Stimulated activated CD4-positive, alpha-beta T cell treated with anti-CD3 and anti-CD28 coated beads, TNF-alpha, amount 100 ng/mL, for 48 hours (primary cell): ENCODE measurements at places on chromosomes 7 and 10.

- no peak for DNase-seq
Measured at GRCh38 chr7:20132585-20132984, 84.6 kb downstream of the MACC1 start.

DNA sequence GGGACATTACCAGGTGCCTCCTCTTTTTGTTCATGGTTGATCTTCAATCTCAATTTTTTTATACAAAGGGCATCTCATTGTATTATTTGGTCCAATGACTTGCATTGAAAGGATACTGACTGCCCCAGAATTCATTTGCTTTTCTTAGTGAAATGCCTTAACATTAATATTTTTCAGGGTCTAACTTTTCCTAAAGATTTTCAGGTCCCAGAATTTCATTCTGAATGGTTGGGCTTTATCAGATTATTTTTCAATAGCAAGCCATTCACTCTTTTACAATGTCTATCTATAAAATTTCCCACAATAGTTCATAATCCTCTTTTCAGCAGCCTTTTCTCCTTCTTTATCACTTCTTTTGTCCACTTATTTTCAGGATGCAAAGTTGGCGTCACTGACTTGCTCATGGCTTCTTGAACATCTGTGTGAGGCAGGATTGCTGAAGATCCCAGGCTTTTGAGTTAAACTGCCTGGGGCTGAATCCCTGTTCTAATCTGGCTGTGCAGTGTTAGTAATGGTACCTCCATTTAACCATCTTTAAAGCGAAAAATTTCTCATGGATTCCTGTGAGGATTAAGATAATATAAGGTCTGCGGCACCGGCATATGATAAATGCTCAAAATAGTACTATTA, 131.7 kb upstream of the HDAC9 start:
- DNase-seq, result no peak

GRCh38 chr7:157488966-157489365, 152.2 kb downstream of the DNAJB6 start:
- no peak for DNase-seq

DNA sequence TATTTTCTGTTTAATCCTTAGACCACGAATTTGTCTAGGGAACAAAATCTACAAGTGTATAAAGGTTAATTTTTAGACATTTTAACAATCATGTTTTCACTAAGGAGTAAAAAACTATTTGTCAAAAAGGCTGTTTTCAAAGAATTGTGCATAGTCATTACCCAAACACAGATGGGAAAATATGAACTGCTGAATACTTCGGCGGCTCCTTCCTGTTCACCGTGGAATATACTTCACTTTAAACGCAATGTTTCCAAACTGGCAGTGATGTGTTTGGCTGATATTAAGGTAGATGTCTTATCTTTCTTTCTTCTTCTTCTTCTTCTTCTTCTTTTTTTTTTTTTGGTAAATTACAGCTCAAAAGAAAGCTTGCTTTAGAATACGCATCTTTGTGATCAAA, 41.4 kb downstream of the JCAD start:
- DNase-seq, result no peak

DNA sequence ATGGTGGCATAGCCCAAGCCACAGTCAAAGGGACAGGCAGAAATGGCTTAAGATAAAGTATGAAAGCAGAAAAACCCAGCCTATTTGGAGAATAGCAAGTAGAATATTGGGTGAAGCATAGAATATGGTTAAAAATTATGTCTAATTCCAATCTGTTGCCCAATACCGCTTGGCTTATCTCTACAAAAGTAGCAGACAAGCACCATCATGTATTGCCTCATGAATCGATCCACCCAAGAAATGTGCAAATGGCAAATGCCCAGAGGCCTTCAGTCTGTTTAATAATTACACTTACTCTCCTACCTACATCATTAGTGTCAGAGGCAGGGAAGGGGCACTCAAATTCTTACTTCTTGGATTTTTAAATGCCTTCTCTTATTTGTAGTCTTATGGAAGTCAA, 130.9 kb upstream of the ADAM12 start:
- no peak for DNase-seq

DNA sequence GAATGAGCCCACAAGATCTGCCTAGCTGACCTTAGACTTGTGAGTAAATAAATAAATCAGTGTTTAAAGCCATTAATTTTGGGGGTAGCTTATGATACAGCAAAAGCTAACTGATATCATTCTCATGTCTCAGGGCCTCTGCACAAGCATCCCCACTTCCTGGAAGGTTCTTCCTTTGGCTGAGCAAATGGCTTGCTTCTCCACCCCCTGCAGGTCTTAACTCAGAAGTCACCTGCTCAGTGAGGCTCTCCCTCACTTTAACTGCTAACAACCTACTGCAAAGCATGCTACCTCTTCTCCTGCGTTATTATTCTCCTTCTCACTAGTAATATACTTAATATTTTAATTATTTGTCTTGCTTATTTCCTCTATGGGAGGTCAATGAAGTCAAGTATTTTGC, 167.3 kb downstream of the TPK1 start:
- DNase-seq, result no peak

GRCh38 chr7:129664029-129665012, 52.8 kb downstream of the NRF1 start:
- DNase-seq, result no peak

GRCh38 chr7:141704741-141705140, 2.8 kb upstream of the DENND11 start:
- DNase-seq, result no peak

- DNase-seq, result no peak
Measured at GRCh38 chr10:52578871-52579405, 193.6 kb downstream of the MBL2 start.

DNA sequence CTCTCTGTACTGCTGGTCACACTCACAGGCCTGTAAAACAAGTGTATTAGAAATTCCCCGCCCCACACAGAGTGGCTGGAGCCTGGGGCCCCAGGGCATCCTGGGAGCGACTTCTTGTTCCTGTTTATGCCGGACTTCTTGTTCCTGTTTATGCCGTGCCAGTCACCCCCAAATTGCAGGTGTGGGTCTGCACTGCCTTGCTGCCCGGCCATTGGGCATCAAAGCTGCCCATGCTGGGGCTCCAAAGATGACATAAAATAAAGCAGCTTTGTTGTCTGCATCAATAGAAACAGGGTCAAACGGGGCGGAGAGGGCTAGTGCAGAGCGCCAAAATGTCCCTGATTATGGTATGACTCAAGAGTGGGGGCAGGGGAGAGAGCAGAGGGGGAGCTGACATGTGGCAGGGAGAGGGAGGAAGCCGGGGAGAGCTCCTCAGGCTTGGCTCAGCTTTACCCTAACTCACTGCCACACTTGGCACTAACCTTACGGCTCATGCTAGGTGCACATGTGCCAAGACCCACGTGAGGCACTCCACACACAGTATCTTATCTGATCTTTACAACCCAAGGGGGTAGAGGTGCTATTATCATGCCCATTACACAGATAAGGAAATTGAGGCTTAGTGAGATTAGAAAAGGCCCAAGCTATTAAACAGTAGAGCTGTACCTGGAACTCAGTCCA, 98.4 kb downstream of the PIP4K2A start:
- DNase-seq, result no peak

- no peak for DNase-seq
Measured at GRCh38 chr10:3877211-3878000, 92.4 kb upstream of the KLF6 start.

DNA sequence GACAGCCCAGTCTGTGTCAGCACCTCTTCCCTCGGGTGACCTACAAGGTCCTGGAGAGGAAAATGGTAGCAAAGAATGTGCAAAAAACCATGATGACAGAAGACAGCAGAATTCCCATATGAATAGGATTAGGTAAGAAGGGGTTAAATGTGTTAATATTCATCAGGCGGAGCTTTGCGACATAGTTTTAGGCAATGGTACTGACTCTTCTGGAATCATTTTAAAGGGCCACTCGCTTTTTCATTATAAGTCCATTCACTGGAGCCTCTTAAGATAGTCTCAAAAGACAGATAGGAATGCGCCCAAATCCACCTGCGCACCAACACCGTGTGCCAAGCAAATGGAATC, 38.2 kb downstream of the DLG5 start:
- DNase-seq, result no peak

DNA sequence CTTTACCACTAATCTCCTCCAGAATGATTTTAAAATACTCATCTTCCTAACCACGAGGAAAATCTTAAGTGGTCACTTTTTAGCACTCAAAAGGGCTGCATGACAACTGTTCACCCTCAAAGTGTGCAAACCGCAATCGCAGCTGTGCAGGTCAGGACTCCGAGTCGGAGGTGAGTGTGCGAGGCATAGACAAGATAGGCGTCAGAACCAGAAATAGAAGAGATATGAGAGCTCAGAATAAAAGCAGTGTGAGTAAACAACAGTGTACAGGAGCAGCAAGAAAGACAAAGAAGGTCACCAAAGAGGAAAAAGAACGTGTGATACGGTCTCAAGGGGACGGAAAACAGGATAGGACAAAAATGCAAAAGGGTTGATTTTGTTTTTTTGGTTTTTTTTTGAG, 17.5 kb upstream of the ENO4 start:
- no peak for DNase-seq

GRCh38 chr7:100719523-100720278, 567 bp upstream of the EPO start:
- DNase-seq, result no peak

DNA sequence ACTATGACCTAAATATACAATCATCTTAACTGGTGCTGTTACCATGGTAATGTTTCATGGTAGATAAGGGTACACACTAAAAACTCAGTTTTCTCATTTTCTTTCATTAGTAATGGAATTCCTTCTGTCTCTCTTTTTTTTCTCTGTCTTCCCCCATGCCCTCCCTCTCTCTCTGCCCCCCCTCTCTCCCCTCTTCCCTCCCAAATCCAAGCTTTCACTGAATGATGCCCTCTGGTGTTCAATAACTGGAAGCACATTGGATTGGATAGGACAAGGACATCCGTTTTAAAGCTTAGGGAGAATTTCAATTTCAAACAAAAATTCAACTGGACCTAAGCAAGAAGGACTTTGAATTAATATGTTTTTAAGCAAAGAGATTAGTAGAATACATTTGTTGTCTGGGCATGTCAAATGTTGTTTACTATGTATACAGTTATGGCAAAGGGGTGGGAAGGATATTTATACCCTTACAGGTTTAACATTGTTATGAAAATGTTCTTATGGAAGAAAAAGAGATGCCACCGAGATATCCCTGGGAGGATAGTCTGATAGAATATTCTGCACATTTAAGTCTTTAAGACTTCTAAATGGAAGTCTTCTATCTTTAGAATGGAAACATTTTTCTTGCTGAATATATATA, 6.1 kb downstream of the CHRM2 start:
- no peak for DNase-seq

GRCh38 chr7:33669251-33669670, 236.1 kb upstream of the BMPER start:
- no peak for DNase-seq

GRCh38 chr10:14089556-14090292, 241.0 kb downstream of the FRMD4A start:
- no peak for DNase-seq

GRCh38 chr7:155962968-155963300, 150.7 kb upstream of the SHH start:
- DNase-seq, result no peak

DNA sequence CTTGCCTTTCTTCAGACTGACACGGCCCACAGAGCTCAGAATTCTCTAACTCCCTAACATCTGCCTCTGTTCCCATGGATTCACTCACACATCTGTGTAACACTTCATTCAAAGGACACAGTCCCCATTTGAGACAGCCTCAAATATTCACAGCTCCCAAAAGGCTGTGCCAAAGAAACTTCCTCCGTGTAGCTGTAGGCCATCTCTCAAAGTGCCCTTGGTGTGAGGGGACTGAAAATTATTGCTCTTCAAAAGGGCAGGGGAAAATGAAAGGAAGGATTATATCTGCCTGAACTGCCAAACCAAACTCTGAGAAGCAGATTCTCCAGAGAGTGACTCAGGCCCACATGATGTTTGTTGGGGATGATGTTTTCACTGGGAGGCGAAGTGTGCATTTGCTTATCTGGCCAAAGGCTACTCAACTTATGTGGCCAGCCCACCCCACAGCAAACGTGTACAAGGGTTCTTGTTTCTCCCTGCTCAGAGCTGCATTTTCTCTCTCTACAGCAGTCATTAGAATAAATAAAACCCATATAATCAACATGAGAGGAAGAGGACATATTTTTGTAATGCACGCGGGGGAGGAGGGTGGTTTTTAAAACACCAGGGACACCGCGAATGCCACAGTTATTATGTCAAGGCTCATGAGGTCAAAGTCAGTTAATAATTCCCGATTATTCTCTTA, 302.4 kb upstream of the NFE2L3 start:
- DNase-seq, result no peak

- DNase-seq, result no peak
Measured at GRCh38 chr10:104347295-104348045, 6.2 kb upstream of the CFAP58 start.

DNA sequence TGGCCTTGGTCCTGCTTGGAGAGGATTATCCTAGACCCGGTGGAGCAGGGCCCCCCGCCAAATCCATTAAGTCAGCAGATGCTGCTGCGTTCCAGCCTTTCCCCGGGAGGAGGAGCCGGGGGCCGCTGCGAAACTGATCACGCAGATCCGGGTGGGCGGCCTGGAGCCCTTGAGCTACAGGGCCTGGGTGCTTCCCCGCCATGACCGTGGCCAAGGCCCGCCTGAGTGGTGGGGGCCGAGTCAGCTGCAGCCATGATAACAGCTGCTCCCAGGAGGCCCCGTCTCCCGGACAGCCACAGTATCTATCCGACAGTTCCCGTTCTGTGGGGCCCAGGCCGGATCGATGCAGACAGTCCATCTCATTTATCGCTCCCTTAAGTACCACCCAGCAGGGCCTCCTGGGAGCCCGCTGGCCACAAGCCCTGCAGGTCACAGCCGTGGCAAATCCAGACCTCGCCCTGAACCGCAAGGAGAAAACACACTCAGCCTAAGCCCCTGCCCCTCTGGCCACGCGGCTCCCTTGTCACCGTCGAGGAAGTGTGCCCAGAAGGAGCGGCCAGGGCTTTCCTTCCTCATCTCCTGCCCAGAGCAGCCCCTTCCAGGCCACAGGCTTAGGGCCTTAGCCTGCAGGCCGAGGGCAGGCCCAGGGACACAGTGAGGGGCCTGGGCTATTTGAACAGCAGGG, 34.4 kb upstream of the SLC29A4 start:
- DNase-seq, result no peak

GRCh38 chr10:131998845-131999681, 17.3 kb upstream of the BNIP3 start:
- no peak for DNase-seq

GRCh38 chr7:73316521-73316920, 7.9 kb upstream of the NSUN5 start:
- no peak for DNase-seq

DNA sequence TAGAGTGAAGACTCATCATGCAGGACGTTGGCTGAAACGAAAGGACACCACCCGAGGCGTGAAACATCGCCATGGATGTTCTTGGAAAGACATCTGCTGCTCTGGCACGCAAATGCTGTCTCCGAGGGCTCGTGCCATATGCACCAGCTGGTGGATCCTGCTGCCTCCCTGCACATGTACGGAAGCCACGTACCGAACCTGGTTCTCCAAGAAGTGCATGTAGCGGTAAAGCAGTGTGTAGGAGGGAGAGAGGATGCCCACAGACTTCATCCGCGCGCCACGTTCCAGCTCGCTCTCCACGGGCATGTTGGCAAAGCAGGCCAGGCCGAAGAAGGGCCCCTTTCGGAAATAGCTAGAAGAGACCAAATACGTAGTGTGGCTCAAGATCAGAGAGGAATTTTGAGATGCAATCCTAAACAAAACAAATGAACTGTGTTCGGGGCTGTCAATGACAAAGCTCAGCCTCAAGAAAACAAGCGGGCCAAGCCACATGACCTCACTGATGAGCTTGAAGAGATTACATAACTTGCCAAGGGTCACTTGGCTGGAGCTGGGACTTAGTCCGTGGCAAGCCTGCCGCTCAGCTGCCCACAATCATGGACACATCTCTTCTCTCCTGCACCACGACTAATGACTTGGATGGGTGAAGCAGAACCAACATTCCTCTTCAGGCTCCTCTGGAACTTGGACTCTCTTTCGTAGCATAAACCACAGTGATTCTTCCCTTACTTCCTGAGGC, 16.5 kb downstream of the DENND11 start:
- no peak for DNase-seq
